ENCODE measurements at places on chromosomes 4 and X.

- DNase-seq: no peak
Observed at GRCh38 chr4:71841336-71841735, 57.5 kb upstream of the GC start.

- no peak for DNase-seq
Observed at GRCh38 chrX:23598575-23598974, 68.7 kb upstream of the PRDX4 start.

GRCh38 chrX:82466994-82467393 lies 1041.1 kb upstream of the POU3F4 start:
- DNase-seq: no peak

DNA sequence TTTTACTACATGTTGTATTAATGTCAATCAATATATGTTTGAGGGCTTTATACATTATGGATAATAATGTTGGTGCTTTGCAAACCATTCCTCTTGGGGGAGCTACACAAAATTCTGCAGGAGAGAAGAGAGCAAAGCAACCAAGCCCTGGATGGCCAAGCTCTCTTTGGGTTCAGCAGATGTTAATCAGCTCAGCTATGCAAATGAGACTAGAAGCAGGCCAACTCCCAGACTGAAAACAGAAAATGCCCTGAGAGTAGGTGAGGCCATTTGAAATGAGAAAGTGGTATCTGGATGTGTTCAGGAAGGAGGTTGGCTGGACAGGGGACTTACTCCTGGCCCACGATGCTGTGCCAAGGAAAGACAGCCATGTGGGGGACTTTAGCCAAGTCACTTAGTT lies 387.0 kb downstream of the BCOR start:
- no peak for DNase-seq

DNA sequence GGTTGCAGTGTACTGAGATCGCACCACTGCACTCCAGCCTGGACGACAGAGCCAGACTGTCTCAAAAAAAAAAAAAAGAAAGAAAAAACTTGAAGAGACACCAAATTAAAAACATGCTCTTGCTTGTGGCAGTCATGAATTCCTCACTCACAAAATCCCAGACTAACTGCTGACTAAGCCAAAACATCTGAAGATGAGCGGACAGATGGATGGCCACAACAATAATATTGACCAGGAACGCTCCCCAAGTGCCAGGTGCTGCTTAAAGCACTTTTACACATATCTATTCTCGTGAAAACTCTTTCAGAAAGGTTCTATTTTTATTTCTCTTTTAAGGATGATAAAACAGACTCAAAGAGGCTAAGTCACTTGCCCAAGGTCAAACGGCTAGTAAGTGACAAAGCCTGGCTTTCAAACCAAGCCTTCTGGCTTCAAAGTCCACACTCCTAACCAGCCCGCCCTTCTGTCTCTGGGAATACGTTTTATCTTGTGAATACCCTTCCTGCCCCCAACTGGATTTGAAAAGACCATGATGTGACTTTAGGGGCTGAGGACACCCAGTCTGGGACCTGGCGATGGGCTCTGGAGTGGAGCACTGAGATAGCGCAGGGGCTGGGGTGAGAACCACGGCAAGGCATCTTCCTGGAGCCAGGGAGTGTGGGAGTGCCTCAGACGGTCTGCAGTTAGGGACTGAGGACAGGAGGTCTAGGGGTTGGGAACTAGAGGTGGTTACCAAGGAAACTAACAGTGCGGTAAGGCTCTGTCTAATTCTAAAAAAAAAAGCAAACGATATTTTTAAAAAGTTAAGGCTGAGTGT lies 9.5 kb upstream of the CXCR3 start:
- no peak for DNase-seq

GRCh38 chr4:140176735-140177134 lies 22.8 kb upstream of the MAML3 start:
- no peak for DNase-seq

DNA sequence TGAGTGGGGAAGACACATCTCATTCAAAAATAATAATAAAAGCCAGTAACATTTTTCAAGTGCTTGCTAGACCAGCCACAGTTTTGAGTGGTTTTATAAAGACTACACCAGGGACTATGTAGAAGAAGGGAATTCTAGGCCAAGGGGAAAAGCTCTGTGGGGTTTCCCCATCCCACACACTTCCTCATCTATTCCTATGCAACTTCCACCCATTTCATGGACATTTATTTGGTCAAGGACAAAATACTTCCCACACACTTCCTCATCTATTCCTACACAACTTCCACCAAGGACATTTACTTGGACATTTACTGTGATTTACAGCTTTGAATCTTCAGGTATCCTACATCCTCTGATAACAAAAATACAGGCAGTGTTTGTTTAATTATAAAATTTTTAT lies 86.5 kb upstream of the KLF3 start:
- no peak for DNase-seq

DNA sequence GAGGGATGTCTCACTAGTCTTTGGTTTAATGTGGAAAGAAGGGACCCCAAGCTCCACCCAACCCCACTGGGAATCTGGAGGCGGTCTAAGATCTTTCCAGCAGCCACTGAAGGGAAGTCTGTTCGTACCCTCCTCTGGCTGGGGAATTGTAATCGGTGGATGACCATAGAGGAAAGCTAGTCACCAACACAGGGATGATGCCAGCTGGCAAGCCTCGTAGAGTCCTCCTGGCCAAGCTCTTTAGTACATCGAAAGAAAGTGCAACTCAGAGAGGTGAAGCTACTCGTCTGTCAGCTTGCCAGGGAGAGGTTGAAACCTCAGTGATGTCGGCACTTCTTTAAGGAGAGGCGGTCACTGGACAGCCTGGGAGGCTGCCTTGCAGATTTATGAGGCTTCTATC lies 58.7 kb downstream of the MAMLD1 start:
- DNase-seq: no peak

DNA sequence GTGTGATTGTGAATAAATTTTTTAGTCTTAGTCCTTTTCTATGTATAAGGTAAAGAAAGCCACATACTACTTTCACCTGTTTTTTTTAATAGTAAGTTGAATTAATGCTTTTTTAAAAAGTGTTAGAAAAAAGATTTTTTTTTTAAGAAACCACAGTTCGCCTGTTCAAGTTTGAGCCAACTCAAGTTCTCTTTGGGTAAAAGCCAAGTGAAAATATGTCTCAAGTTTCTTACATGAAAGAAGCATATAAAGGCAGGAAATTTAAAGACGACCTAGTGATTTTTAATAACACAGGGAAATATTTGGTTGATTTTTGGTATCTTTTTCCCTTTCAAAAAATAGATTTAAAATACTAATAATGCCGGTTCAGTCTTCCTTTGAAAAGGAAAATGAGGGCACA lies 369.9 kb upstream of the NR3C2 start:
- DNase-seq: no peak

- no peak for DNase-seq
Observed at GRCh38 chrX:10989386-10989785, 121.7 kb upstream of the HCCS start.

Data from NCI-H1105 treated with DMSO at 0.1 percent for 48 hours (cell line).